ENCODE measurements at places on chromosomes 12 and 14.

DNA sequence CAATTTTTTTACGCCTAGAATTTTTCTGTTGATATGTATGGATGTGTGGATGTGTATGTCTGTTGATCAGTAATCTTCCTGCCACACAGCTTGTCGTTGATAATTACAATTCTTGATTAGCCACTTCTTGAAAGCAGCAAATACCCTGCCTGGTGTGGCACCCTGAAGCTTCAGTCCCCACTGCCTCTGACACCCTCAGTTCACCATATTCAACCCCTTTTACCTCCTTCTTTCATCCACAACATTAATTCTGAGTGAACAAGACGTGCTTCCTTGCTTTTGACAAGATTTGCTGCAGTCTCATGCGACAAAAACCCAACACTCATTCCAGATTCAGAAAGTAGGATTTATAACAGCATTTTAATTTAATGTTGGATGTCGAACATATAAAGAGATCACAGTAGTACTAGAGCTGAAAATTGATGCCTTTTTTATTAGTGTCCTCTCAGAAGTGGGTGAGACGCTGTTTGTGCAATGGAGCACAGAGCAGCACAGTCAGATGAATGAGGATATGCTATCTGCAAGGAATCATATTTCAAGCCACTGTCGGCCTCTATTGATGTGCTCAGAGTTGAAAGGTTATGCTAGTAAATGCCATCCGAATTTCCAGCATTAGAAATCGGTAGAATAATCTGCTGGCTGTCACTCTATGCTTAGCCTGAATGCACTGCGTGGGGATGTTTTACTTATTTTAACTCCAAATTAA, 383.7 kb downstream of the EGLN3 start:
- no peak for DNase-seq

DNA sequence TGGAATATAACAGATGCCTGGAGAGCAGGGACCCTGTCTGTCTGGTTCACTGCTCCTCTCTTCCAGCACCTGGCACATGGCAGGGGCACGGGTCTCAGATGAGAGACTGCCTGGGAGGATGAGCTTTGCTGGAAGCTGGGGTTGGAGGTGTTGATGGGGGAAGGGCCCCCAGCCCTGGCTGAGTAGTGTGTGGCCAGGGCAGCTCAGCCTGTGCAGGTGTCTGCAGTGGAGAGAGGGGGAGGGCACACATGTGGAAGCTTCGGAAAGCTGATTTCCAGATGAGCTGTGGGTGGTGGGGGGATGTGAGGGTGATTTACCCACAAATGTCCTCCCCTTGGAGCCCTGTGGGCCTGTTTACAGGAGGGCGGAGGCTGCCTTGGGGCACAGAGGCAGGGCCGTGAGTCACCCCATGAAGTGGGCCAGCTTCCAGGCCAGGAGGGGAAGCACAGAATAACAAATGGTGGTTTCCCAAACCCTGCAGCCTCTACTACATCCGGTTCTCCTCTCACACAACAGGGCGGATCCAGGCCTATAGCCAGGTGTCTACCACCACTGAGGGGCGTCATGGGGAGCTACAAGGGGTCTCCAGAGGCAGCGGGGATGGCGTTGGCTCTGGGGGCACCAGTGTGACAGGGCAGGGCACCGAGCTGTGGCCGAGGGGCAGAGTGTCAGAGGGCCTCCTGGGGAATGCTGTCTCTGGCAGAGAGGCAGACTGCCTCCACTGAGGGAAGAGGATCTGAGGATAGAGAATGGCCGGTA, 11.0 kb downstream of the KRT7 start:
- no peak for DNase-seq

DNA sequence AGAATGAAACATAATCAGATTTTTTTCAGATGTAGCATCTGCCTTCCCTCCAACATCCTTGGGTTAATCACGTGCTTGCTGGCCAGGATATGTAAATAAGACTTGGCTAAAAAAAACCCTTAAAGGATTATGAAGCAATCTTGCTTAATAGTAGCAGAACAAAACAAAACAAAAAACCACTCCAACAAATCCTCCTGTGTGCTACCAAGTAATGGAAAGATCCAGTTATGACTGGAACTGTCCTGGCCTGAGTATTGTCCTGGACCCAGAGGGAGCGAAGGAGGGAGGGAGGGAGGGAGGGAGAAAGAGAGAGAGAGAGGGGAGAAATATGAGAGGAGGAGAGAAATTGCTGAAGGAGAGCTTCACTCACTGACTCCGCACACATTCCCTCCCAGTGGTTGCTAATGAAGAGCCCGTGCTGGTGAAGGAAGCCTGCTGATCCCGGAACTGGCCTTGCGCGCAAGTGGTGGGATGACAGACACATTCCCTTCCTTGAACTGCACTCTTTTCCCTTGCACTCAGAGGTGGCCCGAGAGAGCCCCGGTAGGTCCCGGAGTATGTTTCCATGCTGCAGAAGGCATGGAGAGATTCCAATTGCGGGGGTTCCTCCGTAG, 57.2 kb downstream of the HMGA2 start:
- no peak for DNase-seq

- no peak for DNase-seq
These were observed 64.5 kb downstream of the CAND1 start for GRCh38 chr12:67333649-67334048.

DNA sequence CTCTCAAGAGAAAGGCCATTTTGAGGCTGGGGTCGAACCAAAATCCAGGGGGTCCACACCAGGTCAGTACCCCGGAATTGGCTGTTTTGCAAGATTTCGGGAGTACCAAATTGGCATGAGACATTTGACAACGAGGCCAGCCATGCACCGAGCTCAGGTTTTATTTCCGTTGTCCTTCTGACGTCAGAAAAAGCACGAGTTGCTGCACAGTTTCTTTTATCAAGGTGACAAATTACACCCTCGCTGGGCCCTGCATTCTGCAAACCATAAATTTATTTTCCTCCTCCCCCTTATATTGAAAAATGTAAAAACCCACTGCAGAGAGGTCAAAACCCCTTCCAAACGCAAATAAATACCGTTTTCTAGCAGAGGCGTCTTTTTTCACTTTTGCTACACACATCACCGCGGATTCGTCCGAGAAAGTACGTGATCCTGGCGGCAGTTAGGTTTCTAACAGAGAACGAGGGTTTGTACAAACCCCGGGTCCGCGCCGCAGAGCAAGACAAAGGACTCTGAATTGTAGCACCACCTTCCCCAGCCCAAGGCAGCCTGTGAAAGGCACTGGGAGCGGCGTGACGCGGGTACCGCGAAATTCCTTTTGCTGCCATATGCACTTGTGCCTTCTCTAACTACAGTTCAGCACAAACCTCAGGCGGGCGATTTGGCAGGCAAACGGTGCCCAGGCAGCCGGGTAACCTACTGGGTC, 1.8 kb downstream of the SLC38A1 start:
- peak; percentile 48 for DNase-seq

- DNase-seq: no peak
These were observed 16.5 kb upstream of the HNF1A start for GRCh38 chr12:120961604-120962531.

- DNase-seq: no peak
These were observed 1.9 kb downstream of the CCDC177 start for GRCh38 chr14:69572841-69573135.

DNA sequence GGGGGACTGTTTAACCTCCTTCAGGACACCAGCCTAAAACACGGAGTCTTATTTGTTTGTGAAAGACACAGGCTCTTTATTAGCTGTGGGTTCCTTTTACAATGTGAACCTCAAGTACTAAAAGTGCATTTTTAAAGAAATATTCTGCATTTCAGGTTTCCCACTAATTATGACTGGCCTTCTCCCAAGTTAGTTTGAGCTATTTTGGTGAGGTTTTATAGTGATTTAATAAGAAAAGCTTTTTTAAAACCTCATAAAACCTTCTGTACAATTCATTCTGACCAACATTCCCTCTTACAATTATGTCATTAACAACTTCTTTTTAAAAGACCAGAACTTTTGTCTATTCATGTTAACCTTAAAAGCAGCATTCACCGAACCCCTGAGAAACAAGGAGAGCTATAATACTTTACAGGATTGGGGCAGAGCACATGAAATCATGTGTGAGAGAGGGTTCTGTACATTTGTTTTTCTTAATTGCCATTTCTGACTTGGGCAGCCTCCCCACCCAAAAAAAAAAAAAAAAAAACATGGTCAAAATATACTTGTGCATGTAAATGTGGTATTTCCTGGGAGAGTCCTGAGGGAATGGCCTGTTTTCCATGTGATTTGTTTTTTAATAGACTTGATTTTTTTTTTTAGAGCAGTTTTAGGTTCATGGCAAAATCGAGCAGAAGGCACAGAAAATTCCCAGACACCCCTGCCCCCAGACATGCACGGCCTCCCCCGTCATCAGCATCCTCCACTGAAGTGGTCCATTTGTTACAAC, 169.5 kb downstream of the CHST11 start:
- DNase-seq: no peak

DNA sequence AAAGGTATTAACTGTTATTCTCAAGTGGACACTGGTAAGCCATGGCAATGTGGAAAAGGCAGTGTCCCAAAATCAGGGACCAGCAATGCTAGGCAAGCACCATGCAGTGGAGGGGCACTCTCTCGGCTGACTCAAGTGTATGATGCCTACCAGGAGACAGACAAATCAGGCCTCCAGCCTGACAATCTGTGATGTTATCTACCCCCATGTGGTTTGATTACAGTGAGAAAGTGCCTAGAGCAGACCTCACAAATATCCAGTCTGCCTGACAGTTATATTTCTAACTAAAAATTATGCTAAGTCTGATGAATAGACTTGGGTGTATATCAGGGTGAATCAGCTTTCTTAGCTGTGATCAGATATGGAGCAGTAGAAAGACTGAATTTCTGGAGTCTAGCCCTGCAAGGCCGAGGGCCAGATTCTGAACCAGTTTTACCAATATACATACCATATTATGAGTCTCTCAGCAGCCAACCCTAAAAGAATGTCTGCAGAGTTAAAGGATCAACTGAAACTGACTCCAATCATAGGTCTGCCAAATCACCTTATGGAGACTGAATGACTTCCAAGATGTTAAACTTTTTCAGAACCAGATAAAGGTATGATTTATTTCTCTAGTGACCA, 3.2 kb downstream of the PLBD1 start:
- no peak for DNase-seq

DNA sequence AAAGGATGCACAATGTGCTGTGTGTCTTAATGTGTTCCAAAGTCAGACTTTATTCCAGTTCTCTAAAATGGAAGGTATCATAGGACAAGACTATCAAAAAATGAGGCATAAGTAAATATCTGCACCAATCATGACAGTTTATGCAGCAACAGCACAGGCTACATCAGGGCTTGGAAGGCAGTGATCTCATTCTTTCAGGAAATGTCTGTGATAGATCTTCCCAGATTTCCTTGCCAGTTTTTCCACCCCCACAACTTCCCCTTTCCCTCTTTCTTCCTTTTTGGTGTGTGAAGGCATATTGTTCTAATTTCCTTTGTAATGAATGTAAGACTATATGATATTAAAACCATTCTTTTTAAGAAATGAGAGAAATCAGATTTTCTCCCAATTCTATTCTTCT, 326.7 kb downstream of the ATP23 start:
- no peak for DNase-seq

DNA sequence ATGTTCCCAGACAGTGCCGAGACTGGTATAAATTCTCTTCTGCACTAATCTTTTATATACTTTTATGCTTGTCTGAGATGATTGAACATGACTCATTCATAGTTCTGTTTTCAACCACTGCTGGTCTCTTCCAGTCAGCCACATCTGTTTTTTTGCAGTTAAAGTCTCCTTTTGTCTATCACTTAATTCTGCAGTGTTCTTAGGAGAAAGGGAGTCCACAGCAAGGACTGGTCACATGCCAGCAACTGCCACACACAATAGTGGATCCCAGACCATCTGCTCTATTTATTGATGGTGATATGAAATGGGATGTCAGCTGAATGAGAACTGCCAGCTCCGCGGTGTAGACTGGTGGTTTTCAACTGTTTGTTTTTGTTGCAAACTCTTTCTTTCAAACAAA, 379.8 kb downstream of the MED13L start:
- no peak for DNase-seq

DNA sequence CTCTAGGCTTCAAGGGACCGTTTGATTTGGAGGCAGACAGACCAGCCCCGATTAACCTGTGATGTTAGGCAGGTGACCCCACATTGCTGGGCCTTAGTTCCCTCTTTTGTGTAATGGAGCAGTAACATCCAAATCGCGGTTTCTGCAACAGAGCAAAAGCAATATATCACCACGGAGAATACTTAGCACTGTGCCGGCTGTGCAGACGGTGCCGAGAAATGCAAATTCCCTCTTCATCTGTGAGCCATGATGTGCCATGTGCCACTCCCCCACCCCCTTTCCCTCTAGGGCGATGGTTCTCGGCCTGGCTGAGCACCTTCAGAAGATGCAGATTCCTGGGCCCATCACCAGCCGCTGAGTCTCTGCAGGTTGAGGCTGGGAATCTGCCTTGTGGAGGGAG, 10.9 kb downstream of the BCL7A start:
- no peak for DNase-seq

DNA sequence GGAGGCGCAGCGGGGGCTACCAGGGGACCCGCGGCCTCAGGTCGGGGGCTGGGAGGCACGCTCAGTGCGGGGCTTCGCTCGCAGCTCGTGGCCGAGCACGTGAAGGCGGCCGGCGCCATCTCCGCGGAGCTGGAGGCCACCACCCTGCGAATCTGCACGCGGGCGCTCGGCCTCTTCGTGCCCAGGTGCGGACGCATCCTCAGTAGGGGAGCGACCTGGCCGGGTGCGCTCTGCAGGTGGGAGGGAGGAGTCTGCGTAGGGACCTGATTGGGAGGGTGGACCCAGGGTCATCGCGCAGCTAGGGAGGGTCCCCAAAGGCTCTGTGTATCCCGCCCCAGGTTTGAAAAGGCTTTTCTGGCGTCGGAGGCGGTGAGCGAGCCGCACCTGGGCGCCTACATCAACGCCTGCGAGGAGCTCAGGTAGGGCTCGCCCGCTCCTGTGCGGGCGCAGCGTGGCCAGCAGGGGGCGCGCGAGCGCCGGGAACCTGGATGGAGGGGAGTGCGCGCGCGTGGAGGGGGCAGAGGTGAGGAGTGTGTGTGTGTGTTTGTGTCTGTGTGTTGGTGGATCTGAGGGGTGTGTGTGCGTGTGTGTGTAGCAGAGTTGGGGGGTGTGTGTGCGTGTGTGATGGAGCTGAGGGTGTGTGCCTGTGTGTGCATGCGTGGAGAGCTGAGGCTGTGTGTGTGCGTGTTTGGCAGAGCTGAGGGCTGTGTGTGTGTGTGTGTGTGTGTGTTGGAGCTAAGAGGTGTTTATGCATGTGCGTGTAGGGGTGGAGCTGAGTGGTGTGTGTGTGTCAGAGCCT, 10.3 kb downstream of the EXOC3L4 start:
- peak; percentile 77 for DNase-seq

- no peak for DNase-seq
These were observed 78.4 kb upstream of the RAP1B start for GRCh38 chr12:68532204-68532886.

DNA sequence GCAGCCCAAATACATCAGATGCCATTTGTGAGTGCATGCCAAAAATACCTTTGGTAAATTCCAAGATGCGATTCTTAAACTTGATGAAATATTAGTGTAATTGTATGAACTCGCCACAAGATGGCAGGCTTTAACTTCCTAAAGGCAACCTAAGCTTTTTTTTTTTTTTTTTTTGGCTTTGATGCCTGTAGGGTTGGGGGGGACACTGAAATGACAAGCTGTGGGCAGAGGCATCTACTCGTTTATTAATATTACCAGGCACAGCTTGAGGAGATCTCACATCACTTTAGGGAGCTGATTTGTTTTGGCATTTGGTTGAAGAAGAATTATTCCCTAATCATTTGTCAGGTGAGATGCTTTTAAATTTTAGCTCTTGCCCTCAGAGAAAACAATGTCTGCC, 126.7 kb upstream of the CCDC196 start:
- no peak for DNase-seq
